AG09319 (cell line): ENCODE measurements at places on chromosomes 7 and 10.

DNA sequence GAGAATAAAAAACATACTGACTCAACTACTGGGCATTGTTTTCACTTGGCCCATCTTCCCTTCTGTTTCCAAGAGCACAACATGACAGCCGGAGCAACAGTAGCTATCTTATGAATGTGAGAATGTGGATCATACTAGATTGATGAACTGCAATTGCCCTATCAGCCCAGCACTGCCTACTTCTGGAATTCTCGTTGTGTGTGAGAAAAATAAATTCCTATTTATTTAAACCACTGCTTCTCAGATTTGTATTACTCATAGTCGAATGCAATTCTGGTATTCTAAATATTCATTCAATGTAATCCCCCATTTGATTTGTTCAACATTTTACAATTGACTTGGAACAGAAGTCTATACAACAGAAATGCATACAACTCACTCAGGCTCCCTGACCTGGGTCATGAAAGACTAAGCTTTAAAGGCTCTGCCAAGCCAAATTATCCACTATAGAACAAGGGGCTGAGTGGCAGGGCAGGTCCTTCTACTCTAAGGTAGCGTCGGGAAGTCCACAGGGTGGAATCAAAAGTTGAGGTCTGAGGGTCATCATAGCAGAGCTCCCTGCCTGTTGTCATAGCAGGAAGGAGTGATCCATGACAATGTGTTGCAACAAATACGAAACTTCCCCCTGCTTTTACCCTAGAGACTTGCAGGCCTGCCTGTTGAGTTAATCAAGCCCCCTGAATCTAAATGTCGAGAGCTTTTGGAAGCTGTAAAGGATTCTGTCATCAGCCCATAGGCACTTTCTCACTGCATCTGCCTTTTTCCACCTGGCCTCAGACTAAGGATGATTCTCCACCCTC is 12.4 kb upstream of the JAZF1 start:
- DNase-seq, result peak; percentile 62

DNA sequence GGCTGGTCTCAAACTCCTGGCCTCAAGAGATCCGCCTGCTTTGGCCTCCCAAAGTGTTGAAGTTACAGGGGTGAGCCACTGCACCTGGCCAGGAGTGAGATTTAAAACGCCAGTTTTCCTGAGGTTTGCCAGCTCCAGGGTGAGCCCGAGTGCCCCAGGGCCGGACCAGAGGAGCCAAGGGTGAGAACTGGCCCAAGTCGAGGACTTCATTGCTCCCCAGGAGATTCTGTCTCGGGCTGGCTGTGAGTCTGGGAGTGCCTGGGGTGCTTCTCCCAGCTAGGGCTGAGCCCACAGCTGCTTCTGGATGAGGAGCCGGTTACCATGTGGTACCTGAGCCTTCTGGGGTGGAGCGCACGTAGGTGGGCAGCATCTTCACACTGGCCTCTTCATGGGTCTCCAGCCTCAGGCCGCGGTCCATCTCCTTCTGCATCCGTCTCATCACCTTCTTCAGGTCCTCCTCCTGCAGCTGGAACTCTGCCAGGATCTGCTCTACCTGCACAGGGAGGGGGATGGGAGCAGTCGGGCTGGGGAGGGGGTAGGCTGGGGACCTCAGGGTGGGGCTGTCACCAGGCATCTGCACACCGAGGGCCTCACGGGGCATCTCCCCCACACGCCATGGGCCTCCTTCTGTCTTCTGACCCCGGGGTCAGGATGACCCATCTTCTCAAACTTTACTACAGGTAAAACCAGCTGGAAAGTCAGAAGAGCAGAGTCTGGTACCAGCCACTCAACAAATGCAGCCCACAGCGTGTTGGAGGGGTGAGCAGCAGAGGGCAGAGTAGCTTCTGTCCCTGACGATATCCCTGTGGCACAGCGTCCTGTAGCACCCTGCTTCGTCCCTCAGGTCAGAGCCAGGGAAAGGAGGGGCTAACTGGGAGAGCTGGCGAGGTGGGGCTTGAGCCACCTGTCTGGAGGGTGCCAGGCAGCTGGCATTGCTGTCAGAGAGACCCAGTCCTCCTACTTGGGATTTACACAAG is 12.1 kb upstream of the MYL7 start:
- no peak for DNase-seq

DNA sequence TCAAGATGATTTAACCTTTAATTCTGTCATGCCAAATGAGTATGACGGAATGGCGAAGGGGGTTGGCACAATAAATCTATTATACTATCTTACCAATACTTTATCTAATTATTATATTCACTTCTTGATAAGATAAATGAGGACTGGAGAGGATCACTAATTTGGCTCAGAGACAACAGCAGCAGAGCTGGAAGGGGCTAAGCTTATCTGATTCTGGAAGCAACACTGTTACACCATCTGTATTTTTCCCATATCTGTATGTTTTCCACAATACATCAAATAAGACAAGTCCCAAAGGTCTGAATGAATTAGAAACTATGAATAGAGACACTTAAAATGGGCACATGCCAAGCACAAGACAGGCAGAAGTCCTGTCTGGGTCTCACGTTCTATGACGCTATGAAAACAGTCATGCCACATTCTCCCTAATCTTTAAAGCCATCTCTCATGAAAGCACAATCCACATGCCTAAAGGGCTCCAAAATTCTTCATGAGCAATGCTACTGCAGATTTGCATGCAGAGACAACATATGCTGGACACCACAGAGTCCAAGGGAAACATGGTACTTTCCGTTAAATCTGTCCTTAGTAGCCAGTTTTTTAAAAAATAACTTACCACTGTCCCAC is 88.3 kb downstream of the SLC25A13 start:
- no peak for DNase-seq

GRCh38 chr10:11329062-11329673 is 282.3 kb downstream of the USP6NL start:
- no peak for DNase-seq

GRCh38 chr10:66983475-66983818 is 57.6 kb downstream of the LRRTM3 start:
- DNase-seq, result no peak
